ENCODE measurements at places on chromosomes 13 and 19. TPM values are rescaled to one million over a fixed set of nuclear protein-coding genes. Genes with fewer than 3 reads are reported as not detected.

TMEM145 gene
- 3.5 TPM for total RNA-seq

C19orf38 gene
- not detected for total RNA-seq

PPM1N gene
- total RNA-seq = 7.4 TPM

ZNF66 gene
- not detected for total RNA-seq

ZNF560 gene
- not detected for total RNA-seq

RDH8 gene
- 0.38 TPM for total RNA-seq

ZNF677 gene
- not detected for total RNA-seq

TNFSF13B gene
- total RNA-seq = 0.13 TPM

FXYD1 gene
- not detected for total RNA-seq

GRK1 gene
- not detected for total RNA-seq

C13orf42 gene
- not detected for total RNA-seq

SHISA7 gene
- total RNA-seq = not detected

TYROBP gene
- total RNA-seq = not detected

KLK10 gene
- 0.49 TPM for total RNA-seq

F2RL3 gene
- total RNA-seq = not detected

GIPR gene
- total RNA-seq = 3.3 TPM

ETFB gene
- total RNA-seq = 235 TPM

PLVAP gene
- total RNA-seq = not detected

PEAK3 gene
- not detected for total RNA-seq

ZNF550 gene
- 4.0 TPM for total RNA-seq

ARID3A gene
- 7.0 TPM for total RNA-seq

CYP4F11 gene
- total RNA-seq = 5.6 TPM

KLK13 gene
- not detected for total RNA-seq

SIGLEC14 gene
- total RNA-seq = not detected

ZNF530 gene
- 5.1 TPM for total RNA-seq

GJA3 gene
- 1.4 TPM for total RNA-seq

KCNC3 gene
- total RNA-seq = 0.78 TPM

MEDAG gene
- not detected for total RNA-seq

MCEMP1 gene
- total RNA-seq = not detected

ELANE gene
- total RNA-seq = 0.16 TPM

GPATCH1 gene
- 12.1 TPM for total RNA-seq

IZUMO2 gene
- total RNA-seq = not detected

CCNA1 gene
- total RNA-seq = 0.29 TPM

Data from A549 treated with ZK216348 at 1 μM for 4 hours (cell line).